ENCODE measurements at places on chromosomes 5 and 9. TPM values are rescaled to one million over a fixed set of nuclear protein-coding genes. Genes with fewer than 3 reads are reported as not detected.

C5orf52 gene
- total RNA-seq: not detected

ACTBL2 gene
- not detected for total RNA-seq

GABRA1 gene
- not detected for total RNA-seq

C9orf152 gene
- not detected for total RNA-seq

NRG2 gene
- 1.9 TPM for total RNA-seq

PCSK5 gene
- 4.1 TPM for total RNA-seq

BBLN gene
- total RNA-seq: 41.7 TPM

ANKHD1 gene
- 66.1 TPM for total RNA-seq

PPP2R2B gene
- total RNA-seq: 0.12 TPM

WDR55 gene
- total RNA-seq: 12.1 TPM

LCN9 gene
- total RNA-seq: not detected

DMRT3 gene
- total RNA-seq: not detected

ASPN gene
- 4.5 TPM for total RNA-seq

IFNA21 gene
- total RNA-seq: not detected

C5orf58 gene
- total RNA-seq: not detected

LCN15 gene
- total RNA-seq: 0.59 TPM

MSX2 gene
- 1.9 TPM for total RNA-seq

NR5A1 gene
- not detected for total RNA-seq

SCGB3A2 gene
- total RNA-seq: not detected

EDIL3 gene
- 14.4 TPM for total RNA-seq

CDH12 gene
- total RNA-seq: not detected

PCDHB8 gene
- total RNA-seq: 1.8 TPM

PCDHGA11 gene
- total RNA-seq: 5.0 TPM

TAF11L9 gene
- not detected for total RNA-seq

FAM200C gene
- 4.3 TPM for total RNA-seq

PTPRD gene
- 6.1 TPM for total RNA-seq

PSMD5 gene
- total RNA-seq: 14.0 TPM

OR1L8 gene
- total RNA-seq: not detected

NKD2 gene
- total RNA-seq: 3.4 TPM

DIPK1B gene
- total RNA-seq: 22.3 TPM

ZNF474 gene
- total RNA-seq: not detected

NUTM2G gene
- not detected for total RNA-seq

MAMDC4 gene
- 12.9 TPM for total RNA-seq

FAM163B gene
- not detected for total RNA-seq

CD72 gene
- total RNA-seq: 0.77 TPM

UGCG gene
- 13.5 TPM for total RNA-seq

CRHBP gene
- 0.92 TPM for total RNA-seq

DND1 gene
- total RNA-seq: 0.67 TPM

VDAC1 gene
- 515 TPM for total RNA-seq

MPDZ gene
- 68.4 TPM for total RNA-seq

BARHL1 gene
- total RNA-seq: not detected

NEUROG1 gene
- not detected for total RNA-seq

TMEM174 gene
- not detected for total RNA-seq

SAPCD2 gene
- 0.12 TPM for total RNA-seq

FOXD4L4 gene
- total RNA-seq: not detected

BAAT gene
- total RNA-seq: not detected

ENTPD2 gene
- total RNA-seq: 2.1 TPM

COQ4 gene
- total RNA-seq: 30.7 TPM

AQP7 gene
- total RNA-seq: 173 TPM

REEP2 gene
- 6.3 TPM for total RNA-seq

PCDHGC4 gene
- total RNA-seq: 2.5 TPM

Data from left ventricle myocardium superior (tissue), 1 donor.